ENCODE measurements at places on chromosomes 1 and 21. TPM values are rescaled to one million over a fixed set of nuclear protein-coding genes. Genes with fewer than 3 reads are reported as not detected.

DNA sequence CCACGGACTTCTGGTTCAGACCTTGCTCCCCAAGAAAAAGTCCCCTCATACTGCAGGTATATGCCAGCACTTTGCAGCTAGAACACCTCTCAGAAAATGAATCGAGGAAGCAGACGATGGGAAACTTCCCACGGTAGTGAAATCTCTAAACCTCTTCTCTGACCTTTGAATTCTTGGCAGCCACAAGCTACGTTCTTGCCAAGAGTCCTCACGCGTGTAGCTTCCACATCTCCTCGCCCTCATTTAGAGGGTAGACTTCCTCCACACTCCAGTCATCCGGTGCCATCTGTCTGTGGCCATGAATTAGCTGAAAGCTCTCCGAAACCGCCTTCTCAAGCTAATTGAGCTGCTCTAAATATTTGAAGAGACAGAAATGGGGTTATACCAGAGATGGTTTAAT is 127.8 kb downstream of the RGS7 start:
- DNase-seq: no peak
- H3K27ac ChIP-seq: no peak overlapping the region
- no peaks in the 10 kb centered on the region for H3K27me3 ChIP-seq

The FAM167B gene
- 5.6 TPM for total RNA-seq

DNA sequence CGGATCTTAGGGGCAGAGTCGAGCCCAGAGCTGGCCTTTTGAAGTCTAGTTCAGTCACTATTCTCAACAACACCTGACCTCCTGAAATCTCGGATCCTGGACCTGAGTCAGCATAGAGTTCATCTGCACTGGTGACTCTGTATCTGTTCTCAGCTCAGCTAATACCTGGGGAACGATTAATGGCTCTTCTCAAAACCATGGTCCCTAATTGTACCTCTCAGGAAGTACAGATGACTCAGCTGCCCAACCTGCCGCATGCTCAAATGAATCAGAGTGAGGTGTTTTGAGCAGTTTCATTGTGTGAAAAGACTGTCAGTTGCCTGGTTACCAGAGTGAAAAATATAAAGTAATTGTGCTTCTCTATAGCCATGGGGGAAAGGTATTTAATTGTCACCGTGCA is 89.2 kb downstream of the SLC35F3 start:
- no peaks in the 10 kb centered on the region for H3K4me1 ChIP-seq
- no peaks in the 10 kb centered on the region for H3K27me3 ChIP-seq

DNA sequence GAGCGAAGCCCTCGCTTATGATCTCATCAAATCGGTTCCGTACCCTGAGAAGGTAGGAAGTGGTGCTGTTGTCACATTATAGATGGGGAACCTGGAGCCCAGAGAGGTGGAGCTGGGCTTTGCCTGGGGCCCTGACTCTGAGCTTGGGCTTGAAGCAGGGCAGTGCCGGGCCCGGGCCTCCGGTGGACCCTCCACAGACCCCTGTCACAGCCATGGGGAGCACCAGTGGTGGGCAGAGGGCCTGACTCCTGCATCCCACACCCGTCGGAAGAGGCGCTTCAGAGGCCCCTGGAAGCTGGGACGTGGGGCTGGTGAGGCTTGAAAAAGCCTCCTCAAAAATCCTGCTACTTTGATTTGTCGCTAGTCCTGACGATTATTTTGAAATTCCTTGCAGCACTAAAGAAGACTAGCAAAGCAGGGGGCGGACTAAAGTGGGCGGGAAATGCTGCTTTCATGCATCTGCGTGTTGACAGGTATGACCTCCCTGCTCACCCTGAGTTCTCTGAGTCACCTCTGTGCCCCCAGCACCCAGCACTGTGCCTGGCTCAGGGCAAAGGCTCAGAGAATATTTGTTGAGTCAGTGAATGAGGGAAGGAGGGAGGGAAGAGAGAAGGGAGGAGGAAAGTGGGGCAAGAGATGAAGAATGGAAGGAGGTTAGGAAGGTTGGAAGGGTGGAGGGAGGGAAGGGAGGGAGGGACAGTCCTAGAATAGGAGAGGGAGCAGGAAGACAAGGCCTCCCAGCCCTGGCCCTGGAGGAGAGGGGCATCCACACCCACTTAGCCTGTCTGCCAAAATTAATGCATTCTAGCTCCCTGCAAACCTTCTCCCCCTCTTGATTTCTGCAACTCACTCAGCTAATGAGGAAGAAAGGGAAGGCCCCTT is 262.8 kb upstream of the VAMP3 start:
- H3K4me3 ChIP-seq: no peak overlapping the region
- DNase-seq: no peak

The ETV3L gene
- total RNA-seq: not detected

DNA sequence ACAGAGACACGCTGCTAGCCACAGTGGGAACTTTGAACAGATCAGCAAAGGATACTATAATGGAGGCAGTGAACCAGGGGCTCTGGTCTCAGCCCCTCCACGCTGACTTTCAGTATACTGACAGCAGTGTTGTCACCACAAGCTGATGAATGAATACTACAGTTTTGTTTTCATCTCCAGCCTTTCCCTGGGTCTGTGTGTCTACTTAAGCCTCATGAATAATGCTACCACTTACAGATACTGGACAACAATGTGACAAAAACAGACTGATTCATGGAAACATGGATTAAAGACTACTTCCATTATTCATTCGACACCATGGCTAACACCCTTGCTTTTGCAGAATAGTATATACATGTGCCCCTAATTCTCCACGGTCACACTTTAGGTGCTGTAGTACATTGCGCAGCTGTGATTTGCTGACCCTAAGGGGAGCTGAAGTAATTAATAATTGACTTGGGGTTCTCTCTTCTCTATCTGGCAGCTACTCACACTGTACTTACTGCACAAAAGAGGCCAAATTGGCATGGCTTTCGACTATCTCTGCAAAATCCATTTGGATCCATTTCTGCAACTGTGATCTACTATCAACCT is 203.2 kb upstream of the LYPLAL1 start:
- DNase-seq: no peak
- no peaks in the 10 kb centered on the region for H3K36me3 ChIP-seq
- no peak overlapping the region for H3K4me3 ChIP-seq
- no peaks in the 10 kb centered on the region for H3K4me1 ChIP-seq
- H3K27me3 ChIP-seq: no peaks in the 10 kb centered on the region

DNA sequence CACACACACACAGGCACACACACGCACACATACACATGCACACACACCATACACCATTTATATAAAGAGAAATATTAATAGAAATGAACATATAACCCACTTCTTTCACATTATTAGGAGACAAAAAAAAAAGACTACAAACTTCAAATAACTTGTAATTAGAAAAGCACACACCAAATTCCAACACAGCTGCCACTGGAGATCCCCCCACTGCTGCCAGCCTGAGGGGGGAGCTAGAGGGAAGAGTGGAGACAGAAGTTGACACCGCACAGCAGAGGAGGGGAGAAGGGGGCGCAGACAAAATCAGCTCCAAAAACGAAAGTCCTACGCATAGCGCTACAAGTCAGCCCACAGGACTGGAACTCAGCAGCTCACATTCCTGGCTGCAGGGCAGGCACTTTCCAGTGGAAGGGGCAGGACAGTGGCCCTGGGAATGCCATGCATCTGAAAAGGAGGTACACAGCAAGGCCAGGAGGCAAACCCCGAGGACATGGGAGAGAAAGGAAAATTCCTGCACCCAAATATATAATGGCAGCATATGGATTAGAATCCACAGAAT is 36.5 kb downstream of the LGALS8 start:
- no peak for DNase-seq
- H3K4me3 ChIP-seq: no peak overlapping the region
- H3K4me1 ChIP-seq: no peaks in the 10 kb centered on the region

All from right lobe of liver (tissue), 6 donors.